ENCODE measurements at places on chromosomes 1 and 21.

GRCh38 chr1:62926681-62927252 is 142.8 kb downstream of the ATG4C start:
- no peak for DNase-seq

GRCh38 chr1:156358641-156359040 is 10.4 kb upstream of the RHBG start:
- no peak for DNase-seq

GRCh38 chr1:184947497-184948256 is 26.6 kb downstream of the NIBAN1 start:
- no peak for DNase-seq

DNA sequence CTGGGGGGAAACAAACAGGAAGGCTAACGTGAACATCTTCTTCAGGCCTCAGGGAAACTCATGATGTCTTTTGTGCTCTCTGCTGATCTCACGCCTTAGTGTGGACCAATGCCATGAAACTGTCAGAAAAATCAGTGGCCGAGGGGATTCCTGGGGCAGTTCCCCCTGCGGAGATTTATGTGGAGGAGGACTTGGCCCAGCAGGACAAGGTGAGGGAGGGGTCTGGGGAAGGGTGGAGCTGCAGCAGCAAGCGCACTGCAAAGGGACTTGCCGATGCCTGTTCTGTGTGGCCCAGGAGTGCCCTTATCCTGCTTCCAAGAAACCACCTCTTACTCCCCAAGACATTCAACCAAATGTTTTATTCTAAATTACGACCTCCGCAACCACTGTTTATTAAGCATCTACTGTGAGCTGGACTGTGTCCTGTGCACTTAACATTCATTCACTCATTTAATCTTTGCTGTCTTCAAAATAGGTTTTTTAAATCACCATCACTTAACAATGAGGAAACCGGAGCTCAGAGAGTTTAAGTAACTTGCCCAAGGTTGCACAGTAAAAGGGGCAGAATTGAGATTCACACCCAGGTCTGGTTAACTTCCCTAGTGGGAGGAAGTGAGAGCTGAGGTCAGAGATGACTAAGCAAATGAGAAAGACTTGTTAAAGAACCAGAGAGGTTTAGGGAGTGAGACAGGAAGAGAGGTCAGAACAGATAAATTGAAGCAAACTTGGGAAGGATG is 49.7 kb downstream of the FHAD1 start:
- DNase-seq: no peak

DNA sequence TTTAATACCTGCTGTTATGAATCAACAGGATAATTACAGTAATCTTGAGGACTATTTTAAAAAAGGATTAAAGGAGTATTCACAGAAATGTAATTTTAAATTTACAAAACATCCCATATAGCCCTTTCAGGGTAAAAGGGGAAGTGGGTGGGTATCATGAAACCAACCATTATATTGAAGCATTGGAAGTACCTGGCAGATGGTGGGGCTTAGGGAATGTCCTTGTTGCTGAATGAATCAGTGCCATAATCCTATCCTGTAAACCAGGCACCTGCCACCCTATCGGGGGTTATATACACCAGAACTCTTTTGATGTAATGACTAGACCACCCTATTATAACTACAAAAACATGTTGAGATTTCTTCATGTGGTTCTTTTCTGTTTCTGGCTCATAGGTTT is 30.4 kb downstream of the CDC14A start:
- no peak for DNase-seq

DNA sequence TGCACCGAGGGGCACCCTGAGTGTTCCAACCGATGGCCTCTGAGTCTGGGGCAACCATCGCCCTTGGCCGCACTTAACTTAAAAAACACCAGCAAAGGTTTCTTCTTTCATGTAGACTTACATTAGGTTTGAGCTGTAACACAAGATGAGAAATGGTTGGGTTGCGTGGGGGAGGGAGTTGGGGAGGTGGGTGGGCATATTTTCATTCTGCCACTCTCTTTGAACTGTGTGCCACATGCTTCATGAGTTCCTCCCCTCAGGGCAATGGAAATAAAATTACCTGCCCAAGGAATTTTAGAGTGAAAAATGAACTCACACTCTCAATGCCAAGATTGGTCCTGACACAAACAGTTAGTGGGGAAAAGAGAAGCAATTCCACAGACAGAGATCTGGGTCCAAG is 430.1 kb upstream of the USP24 start:
- DNase-seq: no peak

DNA sequence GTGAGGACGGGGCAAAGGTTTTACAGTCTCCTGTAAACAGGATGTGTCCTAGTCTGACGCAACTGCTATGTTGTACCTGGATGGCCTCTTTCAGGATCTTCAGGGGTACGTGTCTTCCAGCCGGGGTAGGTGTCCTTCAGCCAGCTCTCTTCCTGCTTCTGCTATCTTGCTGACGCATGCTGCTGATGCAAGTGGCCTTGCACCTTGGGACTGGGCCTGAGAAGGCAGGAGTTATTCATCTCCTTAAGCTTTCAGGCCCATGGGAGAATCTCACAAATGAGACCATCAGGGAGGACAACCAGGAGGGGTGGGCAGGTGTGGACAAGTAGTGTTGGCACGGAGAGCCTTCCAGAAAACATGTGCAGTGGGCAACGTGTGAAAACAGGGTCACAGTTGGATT is 7.9 kb upstream of the SPRR1B start:
- no peak for DNase-seq

GRCh38 chr1:211309617-211310016 is 17.0 kb upstream of the TRAF5 start:
- no peak for DNase-seq

Measured in T1000 (cell line).